Activated CD4-positive, alpha-beta T cell treated with anti-CD3 and anti-CD28 coated beads, Interleukin-2, amount 50 U/mL, for 48 hours (primary cell): ENCODE measurements at places on chromosomes 4 and X.

- DNase-seq, result no peak
These were observed 119.0 kb downstream of the ADGRL3 start for GRCh38 chr4:61319156-61319555.

DNA sequence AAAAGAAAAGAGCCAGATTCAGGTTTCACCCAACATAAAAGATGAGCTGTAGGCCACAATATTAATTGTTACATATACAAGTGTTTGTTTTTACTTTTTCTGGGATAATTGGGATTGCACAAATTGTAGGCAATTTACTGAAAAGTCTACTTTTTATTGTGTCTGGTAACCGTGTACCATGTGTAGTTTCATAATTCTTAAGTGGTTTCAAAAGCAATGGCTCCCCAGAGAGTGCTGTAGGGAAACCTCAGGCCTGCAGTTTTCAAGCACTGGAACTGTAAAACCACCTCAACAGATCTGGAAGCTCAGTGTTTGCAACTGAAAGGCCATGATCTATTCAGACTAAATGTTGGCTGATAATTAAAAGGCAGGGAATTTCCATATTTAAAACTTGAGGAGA lies 53.9 kb upstream of the MMAA start:
- DNase-seq, result no peak

- DNase-seq, result no peak
These were observed 152.7 kb downstream of the ANTXR2 start for GRCh38 chr4:79920163-79920853.

DNA sequence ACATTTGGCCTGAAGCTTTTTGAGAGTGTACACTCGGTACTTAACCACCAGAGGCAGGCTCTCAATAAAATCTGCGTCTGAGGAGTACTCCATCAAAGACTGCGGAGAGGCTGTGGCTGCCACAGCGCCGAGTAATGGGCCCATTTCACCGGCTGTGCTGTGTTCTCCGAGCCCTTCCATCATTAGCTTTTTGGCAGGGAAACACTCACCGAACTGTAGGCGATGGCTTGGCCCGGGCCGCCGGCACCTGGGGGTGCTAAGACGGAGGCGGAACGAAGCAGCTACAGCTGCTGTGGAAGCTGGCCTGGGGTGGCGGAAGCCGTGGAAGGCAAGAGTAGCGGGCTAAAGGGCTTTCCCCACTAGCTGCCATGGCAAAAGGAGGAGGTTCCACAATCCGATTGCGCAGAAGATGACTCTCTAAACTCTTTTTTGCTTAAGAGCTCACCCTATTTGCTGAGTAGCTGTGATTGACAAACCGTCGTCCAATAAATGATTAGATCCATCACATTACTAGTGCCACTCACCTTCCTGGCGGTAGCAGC lies 48.5 kb upstream of the PABPC1L2A start:
- DNase-seq, result peak; percentile 2

- DNase-seq, result no peak
These were observed 568.5 kb downstream of the IQCM start for GRCh38 chr4:149247164-149247563.

DNA sequence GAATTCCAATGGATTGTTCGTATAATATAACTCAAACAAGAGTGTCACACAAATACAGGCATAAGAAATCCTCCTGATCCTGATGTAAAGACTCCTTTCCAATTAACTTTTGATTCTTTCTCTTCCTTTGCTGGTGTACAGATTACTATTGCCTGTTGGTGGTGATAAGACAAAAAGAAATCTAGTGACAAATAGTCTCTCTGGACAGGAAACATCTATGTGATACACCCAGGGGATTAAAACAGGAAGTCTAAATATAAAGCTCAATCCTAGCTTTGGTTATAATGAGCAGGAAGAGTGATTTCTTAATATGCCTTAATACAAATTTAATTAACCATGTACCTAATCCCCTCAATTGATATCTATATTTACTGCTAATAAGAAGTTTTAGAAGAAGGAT lies 45.1 kb downstream of the ARHGEF6 start:
- DNase-seq, result no peak

DNA sequence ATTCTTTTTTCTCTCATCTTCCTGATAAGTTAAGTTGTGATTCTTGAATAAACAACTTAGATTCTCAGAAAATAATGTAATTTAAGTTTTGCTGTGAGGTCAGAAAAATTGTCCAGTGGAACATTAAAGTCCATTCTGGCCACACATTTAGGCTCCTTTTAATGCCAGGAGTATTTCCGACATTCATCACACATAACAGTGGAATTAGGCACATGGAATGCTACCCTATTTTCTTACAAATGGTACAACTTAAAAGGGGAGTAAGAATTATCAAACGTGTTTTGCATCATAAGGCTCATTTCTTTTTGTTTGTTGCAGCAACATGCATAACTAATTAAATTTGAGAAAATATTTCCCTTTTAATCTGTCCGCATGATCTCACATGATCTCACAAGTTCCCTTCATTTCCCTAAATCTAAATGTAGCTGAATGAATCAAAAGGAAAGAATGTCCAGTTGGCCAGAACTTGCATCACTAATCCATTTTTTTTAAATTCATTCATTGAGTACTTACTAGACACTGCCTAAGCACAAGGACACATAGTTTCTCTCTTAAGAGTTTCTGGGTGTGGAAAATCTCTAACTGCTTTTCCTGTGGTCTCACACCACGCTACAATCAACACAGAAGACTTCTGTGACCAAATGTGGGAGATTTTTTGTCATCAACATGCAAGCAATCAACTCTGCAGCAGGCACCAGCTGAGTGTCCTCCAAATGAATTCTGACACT lies 22.0 kb downstream of the SPARCL1 start:
- DNase-seq, result no peak

GRCh38 chr4:128725405-128726055 lies 84.0 kb upstream of the JADE1 start:
- no peak for DNase-seq

DNA sequence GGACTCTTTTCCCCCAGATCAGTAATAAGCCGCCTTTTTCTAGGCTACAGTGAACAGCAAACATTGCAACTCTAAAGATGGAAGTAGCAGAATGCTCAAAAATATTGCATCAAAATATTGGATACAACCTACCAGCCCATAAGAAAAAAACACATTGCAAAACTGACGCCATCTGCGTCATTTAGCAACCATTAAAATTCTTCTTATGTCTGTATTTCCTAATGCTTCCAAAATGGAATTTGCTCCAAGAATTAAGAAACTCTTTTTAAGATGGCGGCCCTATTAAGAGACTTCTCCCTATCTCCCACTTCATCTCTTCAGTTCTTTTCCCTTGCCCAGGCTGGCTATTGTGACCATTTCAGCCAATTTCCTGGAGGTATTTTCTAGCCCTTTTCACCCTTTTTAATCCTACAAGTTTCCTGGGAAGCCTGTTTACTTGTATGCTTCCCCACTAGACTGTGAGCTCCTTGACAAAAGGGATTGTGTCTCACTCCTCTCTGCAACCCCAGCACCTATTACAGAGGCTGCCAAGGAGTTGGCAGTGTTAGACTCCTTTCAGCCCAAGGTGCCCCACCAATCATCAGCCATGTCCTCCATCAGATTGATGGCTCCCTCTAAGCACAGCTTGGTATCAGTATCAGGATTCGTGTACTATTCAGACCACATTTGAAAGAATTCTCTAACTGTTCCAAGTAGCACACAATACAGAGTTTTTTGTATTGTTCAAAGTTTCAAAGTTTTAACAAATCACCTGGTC lies 4.4 kb downstream of the GPC3 start:
- no peak for DNase-seq

DNA sequence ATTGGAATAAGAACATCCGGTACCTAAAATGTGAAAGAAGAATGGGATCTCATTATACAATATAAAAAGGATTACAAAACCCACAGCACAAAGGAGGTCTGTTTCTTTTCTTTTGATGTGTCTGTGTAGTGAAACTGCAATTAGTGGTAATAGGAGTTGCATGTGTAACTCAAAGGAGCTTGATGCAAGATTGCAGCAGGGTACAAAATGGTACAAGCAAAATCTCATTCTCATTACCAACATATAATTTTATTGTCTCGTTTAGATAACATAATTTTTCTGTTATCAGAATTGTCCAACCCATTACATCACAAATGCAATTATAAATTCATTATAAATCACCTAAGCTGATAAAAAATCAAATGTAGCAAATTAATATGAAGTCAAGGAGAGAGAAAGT lies 47.1 kb upstream of the CCSER1 start:
- no peak for DNase-seq

DNA sequence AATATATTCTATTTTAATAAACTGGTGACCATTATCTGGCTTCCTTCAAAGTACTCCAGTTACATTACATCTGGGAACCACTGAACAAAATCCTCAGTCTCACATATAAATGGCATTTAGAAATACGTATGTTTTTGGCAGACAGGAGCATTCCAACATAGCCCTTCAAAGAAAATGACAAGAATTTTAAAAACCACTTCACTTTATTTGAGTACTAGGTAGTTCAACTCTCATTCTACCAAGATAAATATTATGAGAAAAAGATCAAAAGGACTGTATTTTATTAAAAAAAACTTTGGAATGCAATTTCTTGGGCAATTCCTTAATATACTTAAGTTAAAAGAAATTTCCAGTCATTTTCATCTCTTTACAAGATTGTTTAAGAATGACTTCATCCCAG lies 17.6 kb downstream of the TNIP3 start:
- DNase-seq, result no peak

DNA sequence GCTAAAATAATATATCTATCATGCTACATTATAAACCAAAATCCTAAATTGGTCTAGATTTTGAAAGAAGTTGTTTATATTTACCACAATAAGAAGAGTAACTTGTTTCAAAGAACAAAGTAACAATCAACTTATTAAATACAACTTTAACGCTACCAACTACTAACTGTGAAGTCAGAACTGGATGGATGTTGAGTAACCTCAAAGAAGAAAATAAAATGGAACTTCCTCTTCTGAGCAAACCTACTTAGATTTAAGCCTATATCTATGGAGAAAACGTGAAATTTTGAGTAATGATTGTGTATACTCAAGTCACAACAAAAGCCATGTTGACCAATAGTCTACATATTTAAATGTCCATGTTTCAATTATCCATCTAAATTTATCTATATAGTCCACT lies 25.7 kb downstream of the SH3RF1 start:
- DNase-seq, result no peak

GRCh38 chr4:76616526-76616925 lies 181.5 kb downstream of the SHROOM3 start:
- DNase-seq, result no peak

GRCh38 chrX:78754917-78755316 lies 7.4 kb downstream of the LPAR4 start:
- DNase-seq, result no peak

DNA sequence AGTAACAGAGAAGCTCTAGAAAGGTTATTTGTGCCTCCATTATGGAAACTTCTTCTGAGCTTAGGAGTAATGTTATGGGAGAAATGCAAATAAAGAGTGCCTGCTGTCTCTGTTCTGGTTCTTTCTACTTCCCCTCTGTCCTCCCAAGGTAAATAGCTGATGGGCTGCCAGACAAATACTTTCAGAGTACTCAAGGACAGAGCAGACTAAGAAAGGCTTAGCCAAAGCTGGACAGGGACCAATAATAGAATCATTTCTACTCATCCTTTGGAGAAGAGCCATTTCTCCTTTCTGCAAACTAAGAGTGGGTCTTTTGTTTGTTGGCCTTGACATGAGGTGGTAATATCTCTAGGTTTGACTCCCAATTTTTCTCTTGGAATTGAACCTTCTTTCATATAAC lies 136.1 kb downstream of the MID1IP1 start:
- DNase-seq, result no peak

- no peak for DNase-seq
These were observed 248.9 kb downstream of the TLL1 start for GRCh38 chr4:166121897-166122296.

DNA sequence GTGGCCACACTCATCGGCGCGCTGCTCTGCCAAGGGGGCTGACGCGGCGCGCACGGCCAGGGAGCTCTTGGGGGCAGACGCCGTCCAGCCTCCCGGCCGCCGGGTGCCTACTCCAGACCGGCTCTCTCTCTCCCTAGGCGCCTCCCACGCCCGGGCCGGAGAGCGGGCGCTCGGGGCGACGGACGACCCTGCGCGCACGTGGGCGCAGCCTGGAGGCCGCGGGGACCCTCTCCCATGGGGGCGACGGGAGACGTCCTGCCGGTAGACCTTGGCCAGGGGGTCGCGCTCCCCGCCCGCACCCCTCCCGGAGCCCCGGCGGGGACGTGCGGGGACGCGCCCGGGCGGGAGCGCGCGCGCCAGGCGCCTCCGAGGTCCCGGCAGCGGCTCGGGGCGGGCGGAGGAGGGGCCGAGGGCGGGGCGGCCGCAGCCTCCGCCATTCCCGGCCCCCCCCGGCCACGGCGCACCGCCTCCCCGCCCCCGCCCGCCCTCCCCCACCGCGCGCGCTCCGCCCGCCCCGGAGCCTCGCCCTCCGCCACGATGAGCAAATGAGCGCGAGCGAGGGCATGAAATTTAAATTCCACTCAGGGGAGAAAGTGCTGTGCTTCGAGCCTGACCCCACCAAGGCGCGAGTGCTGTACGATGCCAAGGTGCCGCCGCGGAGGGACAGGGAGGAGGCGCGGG lies at the start of gene MSL3:
MSL3 (plus strand) TSS at position 519 of the 681 bp plus-strand sequence; CDS start at position 546, 27 bp downstream.
- peak; percentile 51 for DNase-seq

DNA sequence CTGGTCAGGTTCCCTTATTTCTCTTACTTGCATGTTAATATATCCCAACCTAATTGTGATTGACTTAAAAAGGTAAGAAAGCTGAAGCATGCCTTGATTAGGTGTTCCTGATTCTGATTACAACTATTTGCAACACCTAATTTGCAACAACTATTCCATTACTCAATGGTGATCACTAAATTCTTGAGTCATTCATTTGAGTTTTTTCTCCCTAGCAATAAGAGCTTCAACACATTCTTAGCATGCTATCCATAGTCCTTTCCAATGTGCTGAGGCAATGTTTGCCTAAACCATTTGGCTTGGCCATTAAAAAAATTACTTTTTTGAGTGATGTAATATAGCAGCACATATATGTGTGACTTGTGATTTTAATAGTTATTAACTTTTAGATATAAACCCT lies 851.4 kb downstream of the TRAM1L1 start:
- no peak for DNase-seq

DNA sequence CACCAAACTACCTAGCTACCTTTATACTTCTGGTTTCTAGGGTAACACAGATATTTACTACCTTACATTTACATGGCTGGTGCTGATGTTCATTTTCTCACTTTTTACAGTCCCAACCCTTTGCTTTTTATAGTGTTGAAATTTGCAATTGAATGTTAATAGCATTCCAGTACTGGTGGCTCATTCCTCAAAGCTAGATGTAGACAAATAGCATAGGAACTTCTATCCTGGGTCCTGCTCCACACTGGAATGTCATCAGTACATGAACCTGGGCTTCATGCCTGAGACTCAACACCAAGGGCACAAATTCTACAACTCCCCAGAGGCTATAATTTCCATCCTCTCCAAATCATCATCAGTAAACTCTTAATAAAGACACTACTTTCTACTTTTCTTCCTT lies 10.3 kb upstream of the TRMT2B start:
- no peak for DNase-seq

DNA sequence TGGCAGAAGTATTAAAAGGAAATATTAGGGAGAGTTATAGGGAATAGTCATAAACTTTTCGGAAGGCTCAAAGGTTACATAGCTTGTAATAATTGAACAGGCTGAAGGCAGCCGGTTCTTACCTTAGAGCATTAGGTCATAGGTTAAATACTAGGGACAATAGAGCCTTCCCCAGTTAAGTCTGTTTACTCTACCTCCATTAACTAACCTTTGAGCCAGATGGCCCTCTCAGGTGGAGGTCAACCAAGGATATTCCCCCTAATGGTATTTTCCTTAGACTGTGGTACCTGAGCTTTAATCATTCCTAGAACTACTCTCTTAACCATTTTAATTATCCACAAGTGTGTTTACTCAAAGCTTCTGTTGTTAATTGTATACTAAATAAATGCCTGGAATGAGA lies 920.9 kb upstream of the PABPC4L start:
- DNase-seq, result no peak
